ENCODE measurements at places on chromosomes 3 and 15. TPM values are rescaled to one million over a fixed set of nuclear protein-coding genes. Genes with fewer than 3 reads are reported as not detected.

The MRAS gene
- polyA plus RNA-seq: 59.1 TPM

The MUC4 gene
- polyA plus RNA-seq: not detected

The RBP2 gene
- polyA plus RNA-seq: not detected

The LRRC2 gene
- polyA plus RNA-seq: 4.2 TPM

The PLCL2 gene
- polyA plus RNA-seq: 0.77 TPM

The PROS1 gene
- 11.5 TPM for polyA plus RNA-seq

The CNTN4 gene
- not detected for polyA plus RNA-seq

The GMNC gene
- 0.02 TPM for polyA plus RNA-seq

The IL16 gene
- polyA plus RNA-seq: 3.8 TPM

The CSPG5 gene
- not detected for polyA plus RNA-seq

The TIGIT gene
- polyA plus RNA-seq: not detected

The CIP2A gene
- polyA plus RNA-seq: 5.6 TPM

The NR2F2 gene
- polyA plus RNA-seq: 66.9 TPM

The PPARG gene
- polyA plus RNA-seq: 33.8 TPM

The ACTR8 gene
- 34.9 TPM for polyA plus RNA-seq

The TGFBR2 gene
- polyA plus RNA-seq: 155 TPM

The MEX3B gene
- polyA plus RNA-seq: 6.3 TPM

The NDN gene
- 57.3 TPM for polyA plus RNA-seq

The CCDC54 gene
- polyA plus RNA-seq: not detected

The GATM gene
- 0.07 TPM for polyA plus RNA-seq

The TAMM41 gene
- polyA plus RNA-seq: 12.7 TPM

The GOLGA6B gene
- polyA plus RNA-seq: not detected

The CHRM5 gene
- 0.07 TPM for polyA plus RNA-seq

The DNASE1L3 gene
- not detected for polyA plus RNA-seq

The DAZL gene
- not detected for polyA plus RNA-seq

The ACAD11 gene
- 23.3 TPM for polyA plus RNA-seq

Measured in AG04450 (cell line).